ENCODE measurements at places on chromosomes 7 and 10.

DNA sequence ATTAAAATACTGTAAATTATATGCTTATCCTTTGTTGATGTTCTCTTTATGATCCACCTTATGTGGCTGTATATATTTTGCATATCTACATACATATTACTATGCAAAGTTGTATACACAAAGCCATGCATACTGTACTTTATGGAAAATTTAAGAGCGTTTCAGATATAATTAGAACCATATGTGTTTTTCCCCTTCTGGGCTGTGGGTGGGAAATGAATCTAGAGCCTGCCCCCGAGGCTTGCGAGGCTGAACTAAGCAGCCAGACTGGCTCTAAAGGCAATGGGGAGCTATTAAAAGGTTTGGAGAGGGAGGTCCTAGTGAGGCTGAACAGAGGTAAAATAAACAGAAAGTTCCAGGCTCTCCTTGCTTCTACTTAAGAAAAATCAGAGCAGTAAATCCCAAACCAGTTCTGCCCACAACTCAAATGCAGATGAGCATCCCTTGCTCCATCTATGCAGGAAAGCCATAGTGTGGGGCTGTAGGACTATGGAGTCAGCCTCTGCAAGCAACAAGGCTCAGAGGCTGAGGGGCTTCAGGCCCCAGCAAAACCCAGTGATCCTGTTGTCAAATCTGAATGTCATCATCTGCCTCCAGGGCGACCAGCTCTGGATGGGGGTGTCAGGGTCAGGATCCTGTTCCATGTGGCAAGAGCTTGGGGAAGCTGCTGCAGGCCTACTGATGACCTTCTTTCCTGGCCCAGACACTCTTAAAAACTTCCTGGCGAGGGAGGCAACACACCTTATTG lies 14.1 kb upstream of the DDIT4 start:
- DNase-seq: no peak

GRCh38 chr7:146414373-146414772 lies 297.8 kb downstream of the CNTNAP2 start:
- no peak for DNase-seq

GRCh38 chr10:28668363-28669226 lies 8.7 kb upstream of the BAMBI start:
- peak; percentile 68 for DNase-seq

DNA sequence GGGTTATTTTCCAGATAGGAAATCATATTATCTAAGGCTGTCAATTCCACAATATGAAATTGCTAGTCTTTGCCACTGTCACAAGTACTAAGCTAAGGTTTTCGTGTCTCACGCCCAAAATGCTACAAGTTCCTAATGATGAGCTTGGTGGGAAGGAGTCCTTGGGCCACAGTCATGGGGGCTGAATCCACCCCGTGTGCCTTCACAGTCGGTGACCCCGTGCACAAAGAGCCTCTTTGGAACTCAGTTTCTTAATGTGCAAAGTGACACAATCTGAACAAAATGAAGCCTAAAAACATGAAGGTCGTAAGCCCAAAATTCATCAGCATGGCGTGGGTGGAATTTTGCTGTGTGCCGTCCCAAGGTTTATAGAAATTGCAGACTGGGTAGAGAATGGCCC lies 337.0 kb upstream of the GALNT17 start:
- DNase-seq: no peak

GRCh38 chr10:97974526-97975525 lies 55.6 kb downstream of the CRTAC1 start:
- no peak for DNase-seq

GRCh38 chr10:90906596-90906995 lies 14.3 kb downstream of the ANKRD1 start:
- no peak for DNase-seq

DNA sequence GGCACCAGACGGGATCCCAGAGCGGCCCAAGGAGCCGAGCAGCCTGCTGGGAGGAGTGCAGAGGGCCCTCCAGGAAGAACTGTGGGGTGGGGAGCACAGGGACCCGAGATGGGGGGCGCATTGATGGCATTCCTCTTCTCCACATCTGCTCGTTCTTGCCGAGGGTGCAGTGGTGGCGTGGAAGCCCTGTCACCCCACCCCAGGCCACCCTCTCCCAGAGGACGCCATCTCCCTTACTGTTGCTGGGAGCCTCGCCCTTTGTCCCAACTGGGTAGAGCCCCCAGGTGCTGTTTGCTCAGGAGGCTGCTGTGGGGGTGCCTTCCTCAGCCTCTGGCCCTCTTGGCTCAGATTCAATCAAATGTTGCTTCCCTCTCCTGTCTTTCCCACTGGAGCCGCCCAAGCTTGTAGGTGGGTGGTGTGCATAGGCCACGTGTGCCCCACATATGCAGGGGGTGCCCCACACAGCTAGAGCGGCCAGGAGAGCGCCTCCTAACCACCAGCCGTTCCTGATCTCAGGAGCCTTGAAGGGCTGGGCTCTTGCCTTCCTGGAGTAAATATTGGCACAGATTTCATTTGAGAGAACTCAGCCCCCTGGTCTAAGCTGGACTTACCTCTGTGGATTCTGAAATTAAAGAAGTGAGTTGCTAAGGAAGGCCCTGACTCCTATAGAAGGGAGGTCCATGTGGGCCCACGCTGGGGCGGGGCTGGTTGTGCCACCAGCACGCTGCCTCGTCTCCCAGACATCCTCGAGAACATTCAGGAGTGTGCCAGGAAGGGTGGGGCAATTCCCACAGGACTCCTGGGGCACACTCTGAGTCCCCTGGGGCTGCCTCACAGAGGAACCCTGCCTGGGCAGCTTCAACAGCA lies 39.2 kb downstream of the ZNF467 start:
- DNase-seq: no peak

GRCh38 chr10:78552261-78552811 lies 516.4 kb upstream of the ZMIZ1 start:
- no peak for DNase-seq

- no peak for DNase-seq
Measured at GRCh38 chr7:13933536-13933935, 55.9 kb downstream of the ETV1 start.

GRCh38 chr7:124689931-124690330 lies 75.7 kb downstream of the GPR37 start:
- no peak for DNase-seq

GRCh38 chr7:139744768-139745677 lies 32.8 kb downstream of the HIPK2 start:
- DNase-seq: no peak

GRCh38 chr10:104284846-104285245 lies 15.9 kb downstream of the GSTO2 start:
- no peak for DNase-seq

DNA sequence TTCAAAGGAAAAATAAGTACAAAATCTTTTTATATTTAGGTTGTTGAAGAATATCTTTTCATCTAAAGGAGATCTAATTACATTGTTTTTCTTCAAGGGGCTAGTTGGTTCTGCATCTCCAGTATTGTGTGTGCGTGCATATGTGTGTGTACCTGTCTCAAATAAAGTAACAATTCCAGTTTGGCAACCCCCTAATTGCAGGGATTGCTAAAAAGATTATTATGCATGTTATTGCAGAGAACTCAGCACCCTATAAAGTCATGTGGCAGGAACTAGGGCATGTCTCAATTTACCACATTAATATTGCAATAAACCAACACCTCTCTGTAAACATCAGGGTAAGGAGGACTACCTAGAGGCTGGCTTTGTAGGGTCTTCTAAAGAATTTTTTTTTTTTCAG lies 37.0 kb downstream of the MRPS33 start:
- DNase-seq: no peak

DNA sequence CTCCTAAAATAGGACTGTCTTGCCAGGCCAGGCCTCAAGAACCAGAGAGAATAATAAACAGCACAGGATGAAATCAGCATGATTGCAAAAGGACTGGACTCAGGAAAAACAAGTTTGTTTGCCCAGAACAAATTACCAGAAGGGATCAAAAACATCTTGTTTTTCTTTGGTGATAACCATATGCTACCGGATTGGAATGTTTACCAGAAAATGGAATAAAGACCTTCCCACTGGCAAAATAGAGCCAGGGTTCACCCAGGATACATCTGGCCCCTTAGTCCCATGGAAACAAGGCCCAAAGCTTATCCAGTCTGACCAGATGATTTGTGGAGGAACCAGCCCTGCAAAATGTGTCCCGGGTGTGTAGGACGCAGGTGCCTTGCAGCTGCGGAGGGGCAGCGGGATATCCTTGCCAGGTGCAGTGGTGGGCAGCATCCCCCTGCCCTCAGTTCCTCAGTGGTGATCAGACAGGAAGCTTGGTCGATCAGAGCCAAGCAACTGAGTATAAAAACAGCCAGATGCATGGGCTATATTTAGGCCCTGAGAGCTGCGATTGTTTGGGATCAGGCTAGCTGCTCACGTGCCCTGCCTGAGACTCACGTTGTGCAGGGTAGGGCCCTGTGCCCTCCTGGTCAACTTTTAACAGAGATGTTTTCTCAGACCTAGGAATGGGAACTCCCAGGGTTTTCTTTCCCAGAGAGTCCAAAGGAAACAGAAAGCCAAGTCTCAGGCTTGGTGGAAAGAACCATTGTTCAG lies 4.6 kb upstream of the ZNF22 start:
- DNase-seq: no peak

GRCh38 chr7:34091321-34091917 lies 186.1 kb downstream of the BMPER start:
- peak; percentile 32 for DNase-seq

GRCh38 chr7:925601-926000 lies 28.9 kb downstream of the ADAP1 start:
- DNase-seq: no peak

Measured in HEK293T (cell line).